Fibroblast of upper back skin (primary cell): ENCODE measurements at places on chromosomes 7 and 10.

DNA sequence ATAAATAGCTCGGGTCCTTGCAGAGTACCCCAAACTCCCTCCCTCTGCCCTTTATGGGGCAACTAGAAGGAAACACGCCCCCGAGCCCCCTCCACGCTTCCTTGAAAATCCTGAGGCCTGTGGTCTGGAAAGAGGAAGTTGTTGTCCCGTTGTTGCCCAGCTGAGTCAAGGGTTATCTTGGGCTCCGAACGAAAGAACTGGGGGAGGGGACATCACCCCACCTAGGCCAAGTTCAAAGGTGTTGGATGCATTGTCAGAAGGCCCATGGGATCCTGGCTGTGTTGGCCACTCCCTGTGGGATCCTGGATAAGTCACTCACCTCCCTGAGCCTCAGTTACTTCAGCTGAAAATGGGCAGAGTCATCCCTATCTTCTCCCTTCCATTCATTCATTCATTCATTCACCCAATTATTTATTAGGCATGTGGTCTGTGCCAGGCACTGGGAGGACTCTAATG is at the start of gene CCL24:
CCL24 (minus strand) TSS at position 26 of the 456 bp plus-strand sequence. CDS start 91 bp downstream, outside the sequence.
- no peak for DNase-seq

DNA sequence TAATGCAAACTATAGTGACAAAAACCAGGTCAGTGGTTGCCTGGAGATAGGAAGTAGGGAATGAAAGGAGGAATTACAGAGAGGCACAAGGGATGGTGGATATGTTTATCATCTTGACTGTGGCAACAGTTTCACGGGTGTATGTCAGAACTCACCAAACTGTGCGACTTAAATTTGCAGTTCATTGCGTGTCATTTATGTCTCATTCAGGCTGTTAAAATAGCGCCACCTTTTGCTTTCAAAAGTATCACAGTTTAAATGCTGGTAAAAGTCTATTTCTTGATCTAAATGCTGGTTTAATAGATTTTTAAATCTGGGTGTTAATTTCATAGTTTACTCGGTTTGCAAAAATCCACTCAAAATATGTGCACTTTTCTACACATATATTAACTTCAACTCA is 51.0 kb downstream of the PTTG1IP2 start:
- no peak for DNase-seq

GRCh38 chr7:114818501-114818900 is 103.4 kb upstream of the MDFIC start:
- DNase-seq: peak; percentile 83

GRCh38 chr7:149865437-149865836 is 8.3 kb upstream of the ATP6V0E2 start:
- DNase-seq: peak; percentile 8

DNA sequence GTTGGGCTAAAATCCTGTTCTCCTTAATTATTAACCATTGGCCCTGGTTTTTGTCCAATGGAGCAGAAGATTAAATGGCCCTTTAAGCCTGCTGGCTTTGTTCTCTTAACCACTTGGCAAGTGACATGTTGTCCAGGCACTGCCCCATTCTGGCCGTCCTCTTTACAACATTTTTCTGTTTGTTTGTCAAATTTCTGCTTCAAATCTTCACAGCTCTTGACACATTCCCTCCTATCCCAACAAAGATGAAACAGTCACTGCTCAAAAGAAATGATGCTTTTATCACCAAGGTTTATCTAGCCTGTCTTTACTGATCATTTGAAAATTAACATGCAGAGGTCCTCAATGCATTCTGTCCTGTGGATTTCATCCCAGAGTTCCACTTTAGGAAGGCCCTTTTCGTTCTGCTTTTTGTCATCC is 700.4 kb downstream of the KCNMA1 start:
- DNase-seq: no peak

- peak; percentile 9 for DNase-seq
Observed at GRCh38 chr7:74217455-74218342, 7.9 kb downstream of the LAT2 start.

GRCh38 chr7:114653364-114654088 is 238.9 kb downstream of the FOXP2 start:
- no peak for DNase-seq

GRCh38 chr7:1460821-1461645 is 1.8 kb upstream of the MICALL2 start:
- DNase-seq: peak; percentile 11

GRCh38 chr7:135993950-135994349 is 16.8 kb upstream of the MTPN start:
- DNase-seq: no peak

DNA sequence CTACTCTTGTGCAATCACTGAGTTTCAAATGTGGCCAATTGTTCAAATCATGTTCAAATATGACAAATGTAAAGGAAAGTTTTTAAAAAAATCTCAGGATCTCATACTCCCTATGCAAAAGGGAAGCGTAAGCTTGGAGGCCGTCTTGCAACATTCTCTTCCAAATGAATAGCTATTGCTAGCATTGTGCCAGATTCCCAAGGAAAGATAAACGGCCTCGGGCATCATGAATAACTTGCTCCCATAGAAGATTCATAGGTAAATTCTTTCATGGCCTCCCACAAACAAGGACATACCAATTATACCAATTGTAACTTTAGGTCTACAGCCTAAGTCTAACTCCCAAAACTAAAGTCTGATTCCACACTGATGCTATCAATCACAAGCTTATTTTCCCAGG is 416.9 kb downstream of the THSD7A start:
- DNase-seq: no peak

DNA sequence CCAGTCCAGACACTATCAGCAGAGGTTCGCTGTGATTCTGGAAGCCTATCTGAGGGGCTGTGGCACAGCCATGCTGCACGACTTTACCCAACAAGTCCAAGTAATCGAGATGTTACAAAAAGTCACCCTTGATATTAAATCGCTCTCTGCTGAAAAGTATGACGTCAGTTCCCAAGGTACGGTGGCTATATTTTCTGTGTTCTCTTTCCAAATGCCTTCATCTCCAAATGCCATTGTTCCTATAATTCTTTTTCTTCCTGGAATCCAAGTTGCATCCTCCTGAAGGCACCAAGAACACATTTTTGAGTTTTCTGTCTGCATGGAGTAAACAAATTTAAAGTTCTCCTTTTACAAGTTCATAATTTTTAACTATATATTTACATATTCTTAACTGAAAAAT is 7.7 kb downstream of the PIK3CG start:
- no peak for DNase-seq

DNA sequence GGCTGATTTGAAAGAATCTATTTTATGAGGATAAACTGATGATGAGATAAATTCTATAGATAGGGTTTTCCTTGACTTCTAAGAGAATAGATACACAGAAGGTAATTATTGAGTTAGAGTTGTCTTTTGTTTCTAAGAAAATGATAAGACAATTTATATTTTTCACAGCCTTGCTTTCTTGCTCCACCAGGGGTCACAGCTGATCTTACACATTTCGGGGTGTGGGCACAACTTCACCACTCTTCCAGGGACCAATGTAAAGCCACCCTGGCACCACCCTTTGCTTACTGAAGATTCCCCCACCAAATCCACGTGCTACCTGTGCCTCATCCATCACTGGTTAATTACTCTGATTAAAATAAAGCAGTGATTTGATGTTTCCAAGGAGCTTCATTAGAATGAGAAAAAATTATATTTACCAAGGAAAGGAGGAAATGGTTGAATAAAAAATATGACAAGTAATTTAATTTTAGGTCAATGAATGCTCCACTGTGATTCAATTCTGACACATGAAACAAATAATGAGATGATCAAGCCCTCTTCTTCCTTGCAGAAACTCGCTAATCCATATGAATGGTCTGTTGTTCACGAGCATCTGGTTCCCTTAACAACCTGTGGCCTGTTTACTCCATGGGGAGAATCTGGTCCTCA is 177.3 kb upstream of the TNS3 start:
- no peak for DNase-seq

DNA sequence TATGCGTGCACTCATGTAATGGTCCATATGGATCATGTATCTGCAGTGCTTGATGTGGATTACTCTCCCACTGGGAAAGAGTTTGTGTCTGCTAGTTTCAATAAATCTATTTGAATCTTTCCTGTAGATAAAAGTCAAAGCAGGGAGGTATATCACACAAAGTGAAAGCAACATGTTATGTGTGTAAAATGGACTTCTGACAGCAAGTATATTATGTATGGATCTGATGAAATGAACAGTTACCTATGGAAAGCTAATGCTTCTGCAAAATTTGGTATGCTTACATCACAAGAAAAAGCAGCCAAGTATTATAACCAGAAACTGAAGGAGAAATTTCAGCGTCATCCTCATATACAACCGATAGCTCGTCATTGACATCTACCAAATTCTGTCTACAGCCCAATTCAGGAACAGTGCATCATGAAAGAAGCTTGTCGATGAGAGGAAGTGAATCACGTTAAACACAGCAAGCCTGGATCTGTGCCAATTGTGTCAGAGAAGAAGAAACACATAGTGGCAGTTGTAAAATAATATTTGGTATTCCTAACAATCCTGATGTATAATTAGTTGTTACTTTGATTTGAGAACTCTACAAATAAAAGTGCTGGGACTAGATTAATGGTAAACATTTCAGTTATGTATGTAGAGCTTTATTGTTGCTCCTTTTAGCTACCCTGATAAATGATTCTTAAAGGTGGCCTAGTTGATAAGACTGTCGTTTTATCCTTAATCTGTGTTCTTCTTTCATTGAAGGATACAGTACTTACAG is 14.2 kb upstream of the SYPL1 start:
- peak; percentile 82 for DNase-seq

DNA sequence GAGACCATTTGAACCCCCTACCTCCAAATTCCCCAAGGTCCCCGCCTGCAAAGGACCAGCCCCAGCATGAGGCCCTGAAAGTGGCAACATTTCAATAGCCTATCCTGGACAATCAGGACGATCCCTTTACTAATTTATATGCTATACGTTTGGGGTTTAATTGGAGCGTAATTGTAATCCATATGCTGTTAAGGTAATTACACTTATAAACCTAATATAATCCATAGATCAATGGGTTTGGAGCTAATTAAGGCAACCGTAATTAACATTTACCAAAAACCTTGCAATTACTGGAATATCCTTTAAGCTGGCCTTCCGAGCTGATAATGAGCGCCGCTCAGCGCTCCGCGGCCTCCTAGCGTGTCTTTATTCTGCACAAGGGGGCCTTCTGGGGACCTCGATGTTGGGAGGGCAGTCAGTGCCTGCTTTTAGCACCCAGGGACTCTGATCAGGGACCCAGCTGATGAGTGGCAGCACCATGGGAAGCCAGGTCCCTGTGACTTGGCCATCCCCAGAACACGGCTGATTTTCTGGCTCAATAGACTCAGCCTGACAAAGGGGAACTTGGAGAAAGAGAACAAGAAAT is 91.2 kb downstream of the LHPP start:
- DNase-seq: no peak

GRCh38 chr10:80582286-80582960 is 44.7 kb downstream of the SH2D4B start:
- no peak for DNase-seq

DNA sequence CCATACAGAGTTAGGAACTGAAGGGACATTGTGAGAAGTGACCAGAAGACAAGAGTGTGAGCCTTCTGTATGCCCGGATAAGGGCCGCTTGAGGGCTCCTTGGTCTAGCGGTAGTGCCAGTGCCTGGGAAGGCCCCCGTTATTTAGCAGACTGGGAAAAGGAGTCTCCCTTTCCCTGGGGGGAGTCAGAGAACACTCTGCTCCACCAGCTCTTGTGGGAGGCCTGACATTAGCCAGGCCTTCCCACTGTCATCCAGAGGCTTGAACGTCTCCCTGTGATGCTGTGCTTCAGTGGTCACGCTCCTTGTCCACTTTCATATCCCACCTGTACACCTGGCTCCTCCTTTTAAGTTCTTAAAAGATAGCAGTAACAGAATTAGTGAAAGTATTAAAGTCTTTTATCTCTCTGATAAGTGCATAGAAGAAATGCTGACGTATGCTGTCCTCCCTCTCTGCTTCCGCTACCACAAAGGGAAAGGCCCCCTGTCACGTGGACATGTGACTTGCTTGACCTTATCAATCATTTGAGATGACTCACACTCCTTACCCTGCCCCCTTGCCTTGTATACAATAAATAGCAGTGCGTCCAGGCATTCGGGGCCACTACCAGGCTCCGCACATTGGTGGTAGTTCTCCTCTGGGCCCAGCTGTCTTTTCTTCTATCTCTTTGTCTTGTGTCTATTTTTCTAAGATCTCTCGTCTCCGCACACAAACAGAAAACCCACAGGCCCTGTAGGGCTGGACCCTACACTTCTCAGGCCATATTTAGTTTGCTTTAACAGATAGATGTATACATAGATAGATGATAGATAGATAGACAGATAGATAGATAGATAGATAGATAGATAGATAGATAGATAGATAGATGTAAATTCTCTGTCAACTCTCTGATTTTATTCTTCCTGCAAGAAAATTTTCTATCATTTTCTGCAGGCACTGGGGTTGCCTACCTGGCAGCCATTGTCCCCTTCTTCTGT is 131.5 kb upstream of the JCAD start:
- DNase-seq: no peak

- no peak for DNase-seq
Observed at GRCh38 chr7:69149804-69150782, 448.2 kb upstream of the AUTS2 start.

GRCh38 chr7:87263537-87263936 is 44.0 kb upstream of the TMEM243 start:
- no peak for DNase-seq

DNA sequence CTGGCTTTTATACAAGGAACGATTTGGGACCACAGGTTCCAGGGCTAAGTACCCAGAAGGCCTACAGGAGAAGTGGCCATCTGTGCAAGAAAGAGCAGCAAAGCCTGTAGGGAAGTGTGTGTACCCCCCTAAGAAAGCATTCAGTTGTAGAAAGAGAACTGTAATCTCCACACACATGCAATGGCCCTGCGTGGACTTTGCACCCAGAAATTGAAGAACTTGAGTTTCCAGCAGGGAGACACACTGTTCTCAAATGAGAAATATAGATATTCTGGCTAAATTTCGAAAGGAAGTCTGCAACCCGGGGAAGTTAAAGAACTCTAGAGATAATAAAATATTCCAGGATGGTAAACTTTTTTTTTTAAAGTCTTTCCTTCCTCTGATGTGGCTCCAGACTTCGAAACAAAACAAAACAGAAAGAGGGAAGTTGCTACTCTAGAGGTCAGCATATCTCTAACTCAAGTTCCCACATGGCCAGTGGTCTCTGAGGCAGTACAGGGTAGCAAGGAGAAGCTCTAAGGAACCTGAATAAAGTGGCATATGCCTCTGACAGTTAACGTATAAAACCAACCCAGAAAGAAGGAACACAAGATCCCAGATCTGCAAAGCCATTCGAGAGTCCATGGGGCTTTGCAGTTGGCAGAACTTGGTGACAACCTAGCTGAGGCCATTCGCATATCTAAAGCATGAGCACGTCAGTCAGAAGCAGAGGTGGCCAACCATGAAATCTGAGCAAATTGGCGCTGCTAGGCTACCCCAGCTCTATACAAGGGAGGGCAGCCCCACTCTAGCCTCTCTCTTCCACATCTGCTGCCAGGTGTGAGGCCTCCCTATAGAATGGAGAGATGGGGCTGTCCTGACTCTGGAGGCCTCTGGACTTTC is 56.6 kb downstream of the ELMO1 start:
- DNase-seq: no peak

GRCh38 chr7:128069373-128070364 is 38.4 kb upstream of the LRRC4 start:
- DNase-seq: no peak

- DNase-seq: peak; percentile 80
Observed at GRCh38 chr10:31697271-31698180, 231.1 kb downstream of the ARHGAP12 start.

GRCh38 chr10:21138769-21139340 is 241.7 kb upstream of the NEBL start:
- DNase-seq: no peak

- DNase-seq: no peak
Observed at GRCh38 chr7:45658716-45659495, 84.7 kb downstream of the ADCY1 start.
